ENCODE measurements at places on chromosomes 7 and 10.
A peak's percentile ranks its signal among the peaks of the same experiment; 100 is the strongest.

GRCh38 chr10:96420228-96421009 lies 61.6 kb upstream of the OPALIN start:
- DNase-seq = no peak

DNA sequence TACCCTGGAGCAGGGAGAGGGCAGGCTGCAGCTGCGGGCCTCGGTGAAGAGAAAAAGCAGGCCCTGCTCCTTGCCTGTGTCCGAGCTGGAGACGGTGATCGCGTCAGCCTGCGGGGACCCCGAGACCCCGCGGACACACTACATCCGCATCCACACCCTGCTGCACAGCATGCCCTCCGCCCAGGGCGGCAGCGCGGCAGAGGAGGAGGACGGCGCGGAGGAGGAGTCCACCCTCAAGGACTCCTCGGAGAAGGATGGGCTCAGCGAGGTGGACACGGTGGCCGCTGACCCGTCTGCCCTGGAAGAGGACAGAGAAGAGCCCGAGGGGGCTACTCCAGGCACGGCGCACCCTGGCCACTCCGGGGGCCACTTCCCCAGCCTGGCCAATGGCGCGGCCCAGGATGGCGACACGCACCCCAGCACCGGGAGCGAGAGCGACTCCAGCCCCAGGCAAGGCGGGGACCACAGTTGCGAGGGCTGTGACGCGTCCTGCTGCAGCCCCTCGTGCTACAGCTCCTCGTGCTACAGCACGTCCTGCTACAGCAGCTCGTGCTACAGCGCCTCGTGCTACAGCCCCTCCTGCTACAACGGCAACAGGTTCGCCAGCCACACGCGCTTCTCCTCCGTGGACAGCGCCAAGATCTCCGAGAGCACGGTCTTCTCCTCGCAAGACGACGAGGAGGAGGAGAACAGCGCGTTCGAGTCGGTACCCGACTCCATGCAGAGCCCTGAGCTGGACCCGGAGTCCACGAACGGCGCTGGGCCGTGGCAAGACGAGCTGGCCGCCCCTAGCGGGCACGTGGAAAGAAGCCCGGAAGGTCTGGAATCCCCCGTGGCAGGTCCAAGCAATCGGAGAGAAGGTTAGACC lies 138.0 kb upstream of the STK17A start:
- no peak for DNase-seq

DNA sequence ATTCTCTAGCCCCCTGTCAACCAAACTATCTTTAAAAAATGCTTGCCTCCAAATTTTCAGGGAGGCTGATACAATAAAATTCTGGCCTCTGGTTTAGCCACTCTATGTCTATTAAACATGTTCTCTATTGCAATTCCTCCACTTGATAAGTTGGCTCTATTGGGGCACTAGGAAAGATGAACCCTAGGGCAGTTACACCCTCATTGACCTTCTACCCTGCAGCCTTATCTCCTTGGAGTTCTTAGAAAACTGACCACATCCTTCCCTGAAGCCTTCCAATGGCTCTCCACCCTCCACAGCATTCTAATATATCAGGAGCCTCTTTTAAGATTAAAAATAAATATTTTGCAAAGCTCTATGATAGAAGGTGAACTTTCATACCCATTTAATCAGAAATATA lies 30.6 kb downstream of the SVOPL start:
- DNase-seq = no peak

DNA sequence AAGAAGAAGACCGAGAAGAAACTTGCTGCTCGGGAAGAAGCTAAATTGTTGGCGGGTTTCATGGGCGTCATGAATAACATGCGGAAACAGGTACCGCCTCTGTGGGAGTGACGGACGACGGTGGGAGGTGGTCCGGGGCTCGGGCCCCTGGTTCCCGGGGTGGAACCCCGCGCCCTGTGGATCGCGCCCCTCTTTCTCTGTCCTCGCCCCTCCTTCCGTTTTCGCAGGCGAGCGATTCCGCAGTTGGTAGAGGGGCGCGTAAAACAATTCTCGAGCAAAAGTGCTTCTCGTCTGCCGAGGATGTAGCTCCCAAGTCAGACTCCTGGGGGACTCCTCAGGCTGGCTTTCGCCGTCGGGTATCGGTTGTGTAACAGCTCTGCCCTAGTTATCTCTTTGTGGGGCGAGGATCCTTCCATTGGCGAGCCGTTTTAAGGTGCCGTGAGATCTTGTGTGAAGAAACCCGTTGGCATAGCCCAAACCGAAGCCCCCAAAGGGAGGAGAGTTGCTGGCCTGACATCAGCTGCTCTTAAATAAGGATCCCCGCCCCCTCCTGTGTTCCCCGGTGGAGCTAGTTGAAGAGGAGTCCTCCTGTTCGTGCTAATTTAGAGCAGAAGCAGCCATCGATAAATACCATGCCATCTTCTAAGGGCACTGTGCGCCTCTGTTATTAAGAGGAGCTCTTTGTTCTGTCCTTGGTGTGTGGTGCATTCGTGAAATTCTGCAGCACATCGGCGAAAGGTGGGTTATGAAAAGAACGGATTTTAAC lies 655 bp downstream of the KLHL7 start:
- peak; percentile 90 for DNase-seq

GRCh38 chr10:131226446-131227162 lies 84.9 kb downstream of the TCERG1L start:
- DNase-seq = peak; percentile 79

DNA sequence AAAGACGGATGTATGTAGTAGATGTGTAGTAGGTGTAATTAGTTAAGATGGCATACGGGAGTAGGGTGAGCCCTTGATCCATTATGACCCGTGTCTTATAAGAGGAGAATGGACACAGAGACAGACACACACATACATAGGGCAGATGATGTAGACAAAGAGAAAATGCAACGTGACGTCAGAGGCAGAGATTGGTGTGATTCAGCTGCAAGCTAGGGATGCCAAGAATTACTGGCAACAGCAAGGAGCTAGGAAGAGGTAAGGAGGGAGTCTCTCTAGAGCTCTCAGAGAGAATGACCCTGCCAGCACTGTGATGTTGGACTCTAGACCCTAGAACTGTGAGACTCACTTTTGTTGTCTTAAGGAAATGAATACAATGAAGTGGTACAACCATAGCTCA lies 247.0 kb upstream of the HABP2 start:
- DNase-seq = no peak

DNA sequence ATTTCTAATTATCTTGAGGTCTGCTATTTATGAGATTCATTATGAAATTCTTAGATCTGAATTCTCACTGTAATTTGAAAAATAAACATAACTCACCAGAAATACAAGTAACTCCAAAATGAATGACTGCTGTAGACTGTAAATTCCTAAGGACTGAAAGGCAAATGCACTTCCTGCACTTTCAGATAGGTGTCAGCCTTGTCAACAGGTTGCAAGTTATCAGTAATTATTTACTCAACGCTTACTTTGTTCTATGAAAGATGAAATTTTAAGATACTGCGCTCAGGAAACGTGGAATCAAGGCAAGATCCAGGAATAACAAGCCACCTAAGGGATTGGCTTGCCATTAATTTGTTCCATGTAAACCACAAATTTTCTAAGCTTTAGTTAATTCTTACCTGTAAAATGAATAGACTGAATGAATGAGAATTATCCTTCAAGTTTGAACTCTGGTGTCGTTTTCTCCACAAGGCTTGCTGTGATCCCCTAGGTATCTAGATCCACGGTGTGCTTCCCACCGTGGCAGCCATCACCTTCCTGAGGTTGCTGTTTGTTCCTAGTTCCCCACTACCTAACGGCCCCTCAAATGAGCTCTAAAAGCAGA lies 12.6 kb downstream of the DHX32 start:
- peak; percentile 46 for DNase-seq

- no peak for DNase-seq
These were observed 4.1 kb downstream of the COL1A2 start for GRCh38 chr7:94398841-94399240.

- no peak for DNase-seq
These were observed 36.9 kb upstream of the NPFFR1 start for GRCh38 chr10:70320751-70321150.

GRCh38 chr7:91280185-91280584 lies 16.0 kb downstream of the FZD1 start:
- no peak for DNase-seq

DNA sequence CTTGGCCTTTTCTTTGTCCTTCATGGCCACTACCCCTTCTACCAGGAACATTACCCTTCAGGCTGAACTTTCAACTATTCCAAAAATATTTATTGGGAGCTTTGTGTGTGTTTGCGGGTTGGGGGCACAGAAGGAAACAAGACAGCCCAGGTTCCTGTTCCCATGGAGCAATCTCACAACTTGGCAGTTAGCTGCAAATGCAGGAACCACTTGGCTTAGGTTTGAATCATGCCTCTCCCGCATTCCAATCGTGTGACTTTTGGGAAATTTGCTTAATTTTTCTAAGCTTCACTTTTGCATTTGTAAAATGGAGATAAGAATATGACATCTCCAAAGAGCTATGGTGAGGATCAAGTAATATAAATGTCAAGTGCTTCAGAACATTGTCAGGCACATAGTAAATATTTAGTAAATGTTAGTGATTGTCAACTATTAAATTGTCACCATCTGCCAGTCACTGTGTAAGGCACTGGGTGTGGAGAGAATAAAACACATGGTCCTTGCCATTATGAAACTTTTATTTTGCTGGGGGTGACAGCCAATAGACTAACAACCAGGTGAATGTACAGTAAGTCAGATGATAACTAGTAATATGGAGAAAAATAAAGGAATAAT lies 277.1 kb downstream of the SNX13 start:
- no peak for DNase-seq

DNA sequence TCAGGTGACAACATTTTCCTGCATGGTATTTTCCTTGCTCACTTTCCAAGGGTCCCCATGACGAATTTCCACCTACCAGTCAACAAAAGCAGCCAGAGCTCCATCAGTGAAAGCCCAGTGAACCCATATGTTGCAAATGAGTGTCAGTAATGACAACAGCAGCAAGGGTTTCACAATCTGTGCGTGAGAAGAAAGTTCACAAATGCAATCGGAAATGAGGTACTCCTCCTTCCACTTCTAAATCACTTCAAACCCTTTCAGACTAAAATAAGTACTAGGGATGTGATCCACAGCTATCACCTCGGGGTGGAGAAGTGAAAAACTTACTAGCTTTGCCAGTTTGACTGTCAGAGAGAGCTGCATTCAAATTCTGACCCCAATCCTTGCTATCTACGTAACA lies 55.6 kb upstream of the BET1 start:
- no peak for DNase-seq

DNA sequence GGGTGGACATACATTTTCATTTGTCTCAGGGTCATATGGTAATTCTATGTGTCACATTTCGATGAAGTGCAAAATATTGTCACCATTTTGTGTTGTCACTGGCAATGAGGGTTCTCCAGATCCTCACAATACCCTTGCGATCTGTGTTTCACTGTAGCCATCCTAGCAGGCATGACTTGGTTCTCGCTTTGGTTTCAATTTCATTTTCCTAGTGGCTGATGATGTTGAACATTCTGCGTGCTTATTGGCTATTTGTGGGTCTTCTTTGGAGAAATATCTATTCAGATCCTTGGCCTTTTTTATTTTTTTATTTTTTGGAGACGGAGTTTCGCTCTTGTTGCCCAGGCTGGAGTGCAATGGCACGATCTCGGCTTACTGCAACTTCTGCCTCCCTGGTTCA lies 24.8 kb upstream of the MNX1 start:
- DNase-seq = no peak

GRCh38 chr7:128447941-128448564 lies 7.6 kb upstream of the HILPDA start:
- DNase-seq = no peak

DNA sequence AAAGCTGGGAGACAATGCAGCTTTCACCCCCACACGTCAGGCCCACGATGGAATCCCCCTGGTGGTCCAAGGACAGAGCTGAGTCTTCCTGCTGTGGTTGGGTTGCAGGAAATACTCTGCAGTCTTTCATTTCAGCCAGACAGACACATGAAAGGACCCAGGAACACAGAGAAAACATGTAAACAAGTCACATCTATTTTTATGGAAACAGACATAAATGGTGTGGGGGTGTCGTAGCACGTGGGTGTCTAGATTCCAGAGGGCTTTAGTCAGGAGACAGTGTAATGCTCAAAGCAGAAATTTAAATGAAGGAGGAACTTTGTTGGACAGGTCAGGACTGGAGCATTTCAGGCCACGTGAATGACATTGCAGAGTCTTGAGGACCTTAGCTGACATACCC lies 444.6 kb downstream of the SUGCT start:
- no peak for DNase-seq

DNA sequence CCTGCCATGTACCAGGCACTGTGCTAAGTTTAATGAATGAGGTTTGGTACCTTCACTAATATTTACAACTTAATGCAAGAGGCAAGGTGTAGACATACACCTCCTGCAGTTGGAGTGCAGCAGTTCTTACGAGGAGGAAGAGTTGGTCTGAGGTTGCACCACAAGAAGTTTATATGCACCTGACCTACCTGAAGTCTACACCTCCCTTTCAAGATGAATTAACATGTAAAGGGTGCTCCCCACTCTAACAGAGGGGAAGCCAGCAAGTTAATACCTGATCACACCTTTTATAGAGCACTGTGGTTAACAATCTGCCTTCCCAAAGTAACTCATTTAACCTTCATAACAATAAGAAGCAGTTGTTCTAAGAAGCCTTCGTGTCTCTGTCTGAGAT lies 120.0 kb downstream of the LYZL1 start:
- DNase-seq = no peak

DNA sequence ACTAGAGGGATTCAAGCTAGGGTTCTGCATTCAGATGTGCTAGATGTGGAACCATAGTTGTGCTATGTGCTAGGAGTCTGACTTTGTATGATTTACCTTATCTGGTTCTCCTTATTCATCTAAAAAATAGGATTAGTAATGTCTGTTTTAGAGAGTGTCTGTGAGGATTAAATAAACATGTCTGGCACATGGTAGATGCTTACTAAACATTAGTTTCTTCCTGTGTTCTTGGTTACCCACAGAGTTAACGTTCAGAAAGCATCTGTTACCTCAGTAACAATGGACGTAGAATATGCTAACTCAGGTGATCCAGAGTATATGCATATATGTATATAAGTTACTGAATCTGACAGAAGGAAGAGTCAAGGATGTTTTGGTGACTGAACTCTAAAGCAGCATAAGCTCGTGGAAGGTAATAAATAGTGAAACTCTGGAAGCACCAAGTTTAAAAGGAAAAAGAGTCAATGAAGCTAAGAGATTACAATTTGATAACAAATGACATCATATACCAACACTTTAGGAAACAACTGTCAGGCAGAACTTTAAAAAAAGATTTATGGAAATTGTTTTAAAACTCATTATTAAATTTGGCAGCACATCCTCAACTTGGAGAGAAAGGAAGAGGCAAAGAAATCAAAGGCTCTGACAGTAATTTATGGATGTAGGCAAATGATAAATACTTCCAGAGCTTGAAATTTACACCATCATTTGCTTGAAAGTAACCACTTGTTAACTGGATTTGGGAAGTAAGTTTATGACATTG lies 127.0 kb downstream of the CCNY start:
- DNase-seq = no peak

All from NCI-H1417 (cell line).